Panc1 (cell line): ENCODE measurements at places on chromosomes 12 and 14.

GRCh38 chr12:132491138-132491663 lies 1.2 kb downstream of the FBRSL1 start:
- DNase-seq: no peak

DNA sequence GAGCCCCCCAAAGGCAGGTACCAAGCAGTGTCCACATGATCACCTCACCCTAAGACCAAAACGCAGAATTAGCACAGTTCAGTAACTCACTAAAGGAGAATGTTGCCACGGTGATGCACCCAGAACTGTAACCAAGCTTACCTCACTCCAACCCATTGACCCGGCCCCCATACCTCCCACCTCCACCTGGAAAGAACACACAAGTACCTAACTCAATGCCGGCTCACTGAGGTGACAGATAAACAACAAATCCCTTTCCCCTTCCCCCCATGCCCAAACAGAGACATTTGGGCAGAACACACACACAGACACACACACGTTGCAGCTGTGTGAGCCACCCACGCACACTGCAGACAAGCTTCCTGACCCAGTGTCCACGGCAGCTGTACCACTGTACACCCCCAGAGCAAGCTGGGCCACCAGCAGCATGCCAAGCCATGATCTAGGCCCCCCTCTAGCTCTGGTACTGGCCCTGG lies 1.3 kb downstream of the RAPGEF3 start:
- DNase-seq: no peak

- no peak for DNase-seq
These were observed 693.3 kb downstream of the MED13L start for GRCh38 chr12:115584156-115584555.

DNA sequence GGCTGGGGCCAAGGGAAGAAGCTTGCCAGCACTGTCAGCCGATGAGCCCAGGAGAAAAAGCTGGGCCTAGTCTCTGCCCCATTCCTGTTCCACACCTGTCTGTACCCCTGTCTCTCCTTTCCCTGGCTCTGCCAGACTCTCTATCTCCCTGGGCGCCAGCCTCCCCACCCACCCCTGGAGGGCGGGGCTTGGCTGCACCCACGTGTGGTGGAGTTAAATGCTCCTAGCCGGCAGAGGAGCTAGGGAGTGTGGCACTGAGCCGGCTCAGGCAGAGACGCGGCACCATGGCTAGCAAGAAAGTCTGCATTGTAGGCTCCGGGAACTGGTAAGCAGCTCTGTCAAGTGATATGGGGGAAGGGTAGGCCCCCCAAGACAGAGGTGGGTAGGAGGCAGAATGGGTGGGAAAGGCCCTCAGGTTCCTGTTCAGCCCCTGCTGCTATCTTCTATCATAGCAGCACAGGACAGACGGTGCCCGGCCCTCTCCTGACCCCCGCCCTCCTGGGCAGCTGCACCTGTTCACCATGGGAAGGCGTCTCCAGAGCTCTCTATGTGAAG lies at the start of gene GPD1:
Gene GPD1, plus strand, starts transcription at position 242 of the 555 bp plus-strand sequence. Its CDS starts 43 bp downstream, at position 285.
- no peak for DNase-seq

- DNase-seq: no peak
These were observed 49.9 kb upstream of the BBS10 start for GRCh38 chr12:76398106-76398505.

- DNase-seq: no peak
These were observed 320.5 kb downstream of the VRK1 start for GRCh38 chr14:97117693-97118092.

DNA sequence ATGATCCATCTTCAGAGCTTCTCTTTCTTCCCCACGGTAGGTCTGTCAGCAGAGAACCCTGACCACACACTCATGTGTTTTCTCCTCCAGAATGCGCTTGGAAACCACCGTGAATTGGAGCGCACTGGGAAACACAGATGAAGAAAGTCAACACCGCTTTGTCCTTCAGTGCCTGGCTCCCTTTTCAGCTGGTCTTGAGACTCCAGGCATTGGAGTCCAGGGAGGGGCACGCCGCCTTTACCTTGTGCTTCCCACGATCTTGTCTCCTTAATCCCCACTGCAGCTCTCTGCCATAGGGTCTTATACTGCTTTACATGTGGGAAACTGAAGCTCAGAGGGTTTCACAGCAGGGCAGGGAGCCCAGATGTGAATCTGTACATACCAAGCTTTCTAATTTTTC lies 1.1 kb downstream of the FAM90A1 start:
- no peak for DNase-seq

DNA sequence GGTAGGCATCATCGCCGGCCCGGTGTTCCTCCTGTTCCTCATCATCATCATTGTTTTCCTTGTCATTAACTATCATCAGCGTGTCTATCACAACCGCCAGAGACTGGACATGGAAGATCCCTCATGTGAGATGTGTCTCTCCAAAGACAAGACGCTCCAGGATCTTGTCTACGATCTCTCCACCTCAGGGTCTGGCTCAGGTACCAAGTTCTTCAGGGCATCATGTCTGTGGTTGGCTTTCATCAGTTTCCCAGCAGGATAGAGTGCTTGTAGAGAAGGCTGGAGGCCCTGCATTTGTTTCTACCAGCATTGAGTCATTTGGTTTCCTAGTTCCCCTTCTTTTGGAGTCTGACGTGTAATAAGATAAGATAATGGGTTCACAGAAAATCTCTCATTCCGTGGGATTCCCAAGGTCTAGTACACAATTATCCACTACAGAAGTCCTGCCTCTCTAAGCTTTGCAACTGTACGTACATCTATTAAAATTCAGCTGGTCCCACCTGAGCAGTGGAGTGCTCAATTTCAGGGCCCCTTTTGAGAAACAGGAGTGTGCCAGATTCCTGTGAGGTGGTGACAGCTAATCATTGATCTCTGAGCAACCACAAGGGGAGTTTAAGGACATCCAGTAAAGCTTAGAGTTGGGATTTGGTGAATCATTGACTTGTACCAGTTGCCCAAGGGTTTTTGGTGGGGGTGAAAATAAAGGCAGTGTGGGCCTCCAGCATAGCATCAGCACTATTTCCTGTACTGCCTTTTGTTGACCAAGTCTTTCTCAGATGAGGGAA lies 25.1 kb downstream of the ACVR1B start:
- DNase-seq: no peak

DNA sequence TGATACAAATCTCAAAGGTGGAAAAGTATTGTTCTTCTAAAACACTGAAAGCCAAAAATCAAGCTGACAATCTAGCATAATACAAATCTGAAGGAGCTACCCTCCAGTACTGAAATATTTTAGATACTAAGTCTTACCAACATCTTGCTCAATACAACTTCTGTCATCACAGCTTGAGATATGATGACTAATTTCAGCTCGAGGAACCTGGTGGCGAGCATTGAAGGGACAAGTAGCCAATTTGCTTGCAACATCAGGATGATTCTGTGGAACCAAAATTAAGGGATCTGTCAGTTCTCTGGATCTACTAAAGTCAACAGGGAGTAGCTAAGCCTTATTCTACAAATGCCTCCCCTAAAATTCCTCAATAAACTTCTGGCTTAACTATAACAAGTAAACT lies 10.4 kb downstream of the GTSF1 start:
- DNase-seq: no peak

DNA sequence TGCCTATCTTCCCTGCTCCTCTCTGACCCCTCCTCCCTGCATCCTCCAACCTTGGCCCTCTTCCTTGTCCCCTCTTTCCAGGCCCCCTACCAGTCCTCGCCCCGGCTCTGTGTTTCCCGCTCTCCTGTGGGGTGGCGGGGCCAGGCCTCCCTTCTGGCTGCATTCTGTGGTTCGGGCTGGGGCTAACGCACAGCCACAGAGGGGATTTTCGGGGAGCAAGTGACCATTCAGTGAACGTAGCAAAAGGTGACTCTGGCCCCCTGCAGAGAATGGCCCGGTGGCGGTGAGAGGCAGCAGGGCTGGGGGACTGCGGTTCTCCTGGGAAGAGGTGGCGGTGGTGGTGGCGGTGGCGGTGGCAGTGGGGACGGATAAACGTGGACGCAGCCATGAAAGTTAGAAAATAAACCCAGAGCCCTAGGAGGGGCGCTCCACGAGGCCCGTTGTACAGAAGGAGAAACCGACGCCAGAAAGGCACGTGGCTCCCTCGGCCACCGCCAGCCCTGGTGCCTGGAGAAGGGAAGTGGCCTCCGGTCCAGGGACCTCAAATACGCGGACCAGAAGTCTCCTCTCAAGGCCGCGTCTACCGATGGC lies 269.6 kb downstream of the ADGRD1 start:
- no peak for DNase-seq

DNA sequence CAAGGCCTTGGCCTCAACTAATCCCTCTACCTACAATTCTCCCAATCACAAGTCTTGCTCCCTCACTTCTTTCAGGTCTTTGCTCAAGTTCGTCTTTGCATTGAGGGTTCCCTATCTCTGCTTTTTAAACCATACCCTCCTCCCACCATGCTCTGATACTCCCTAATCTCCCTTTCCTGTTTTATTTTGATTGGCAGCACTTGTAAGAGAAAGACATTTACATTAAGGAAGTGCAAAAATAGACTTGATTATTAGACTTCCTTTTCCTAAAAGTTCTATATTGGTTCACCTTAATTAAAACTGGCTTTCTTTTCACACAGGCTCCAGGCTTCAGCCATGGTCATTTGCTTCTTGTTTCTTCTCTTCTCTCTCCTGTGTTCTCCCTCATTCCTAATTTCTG lies 18.3 kb upstream of the WIF1 start:
- no peak for DNase-seq

DNA sequence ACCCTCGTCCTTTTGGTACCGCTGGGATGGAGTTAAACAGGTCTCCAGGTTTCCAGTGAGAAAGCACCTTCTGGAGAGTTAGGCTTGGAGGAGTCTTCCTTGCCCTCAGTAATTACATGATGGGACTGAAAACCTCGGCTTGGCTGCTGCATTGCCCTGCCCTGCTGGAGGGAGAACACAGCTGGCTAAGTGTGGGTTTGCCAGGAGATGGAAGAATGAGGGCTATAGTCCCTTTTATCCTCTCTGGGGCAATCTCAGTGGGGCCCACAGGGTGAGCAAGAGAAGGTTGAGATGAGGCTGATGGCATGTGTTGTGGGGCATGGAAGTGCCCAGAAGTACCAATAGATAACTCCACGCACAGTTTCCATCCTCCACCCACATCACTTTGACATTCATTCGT lies 23.2 kb upstream of the MEG3 start:
- DNase-seq: no peak

DNA sequence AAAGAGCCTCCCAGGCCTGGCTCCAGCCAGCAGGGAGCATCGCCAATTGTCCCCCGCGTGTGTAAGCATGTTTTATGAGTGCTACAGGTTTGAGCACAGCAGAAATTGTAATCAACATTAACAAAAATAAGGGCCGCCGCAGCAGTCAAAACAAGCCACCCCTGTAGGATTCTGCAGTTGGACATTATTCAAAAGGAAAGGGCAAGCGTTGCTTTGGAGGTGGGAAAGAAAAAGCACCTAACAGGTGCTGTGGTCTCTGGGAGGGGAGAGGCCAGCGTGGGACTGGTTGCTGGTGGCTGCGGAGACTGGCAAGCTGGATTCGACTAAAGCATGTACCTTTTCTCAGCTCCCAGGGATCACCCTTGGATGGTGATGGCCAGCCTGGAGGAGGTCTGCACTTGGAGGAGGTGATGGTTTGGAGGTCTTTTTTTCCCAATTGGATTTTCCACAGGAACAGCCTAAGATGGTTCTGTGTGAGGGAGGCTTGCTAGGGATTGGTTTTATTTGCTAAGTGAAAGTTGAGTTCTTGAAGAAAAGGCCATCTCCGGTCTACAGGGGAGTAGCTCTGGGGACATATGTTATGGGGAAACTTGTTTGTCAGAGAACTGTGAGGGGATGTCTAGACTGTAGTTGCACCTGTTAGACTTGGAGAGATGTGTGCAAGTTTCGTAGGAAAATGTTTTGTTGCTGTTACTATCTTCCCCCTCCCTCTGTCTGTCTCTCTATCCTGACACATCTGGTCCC lies 2.0 kb downstream of the DYRK2 start:
- DNase-seq: no peak

DNA sequence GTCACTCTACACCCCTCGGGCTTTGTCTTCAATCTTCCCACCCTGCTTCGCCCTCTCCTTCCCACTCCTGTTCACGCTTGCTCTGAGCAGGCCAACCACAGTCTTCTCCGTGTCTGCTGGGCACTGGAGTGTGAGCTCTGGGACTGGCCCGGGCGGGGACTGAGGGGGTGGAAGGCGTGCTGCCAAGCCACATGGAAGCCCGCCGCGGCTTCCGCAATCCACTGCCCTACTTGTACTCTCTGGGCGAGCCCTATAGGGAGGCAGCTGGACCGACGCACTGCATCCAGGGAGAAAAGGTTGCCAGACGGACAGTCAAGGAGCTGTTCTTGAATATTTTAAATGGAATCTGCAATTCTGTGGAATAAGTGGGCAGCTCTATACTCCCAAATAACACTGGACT lies 24.8 kb downstream of the GOLGA3 start:
- DNase-seq: no peak

DNA sequence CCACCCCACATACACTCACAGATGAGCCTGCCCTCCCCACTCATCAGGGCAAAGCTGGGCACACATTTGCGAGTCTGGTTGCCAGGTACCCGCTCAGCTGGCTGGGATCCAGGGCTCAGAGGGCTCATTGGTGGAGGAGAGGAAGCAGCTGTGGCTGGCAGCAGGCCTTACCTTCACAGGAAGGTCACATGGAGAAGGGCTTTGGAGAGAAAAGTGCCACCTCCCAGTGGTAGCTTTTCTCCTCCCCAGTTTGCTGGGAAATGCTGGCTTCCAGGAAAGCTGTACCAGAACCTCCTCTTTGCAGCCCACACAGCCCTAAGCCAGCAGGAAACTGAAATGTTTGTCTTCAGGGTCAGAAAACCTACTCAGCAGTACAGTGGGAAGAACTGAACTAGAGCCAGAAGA lies 55.6 kb downstream of the LGMN start:
- no peak for DNase-seq

GRCh38 chr12:121124402-121125109 lies 8.1 kb upstream of the P2RX7 start:
- DNase-seq: peak; percentile 67

GRCh38 chr14:71652368-71652767 lies 279.9 kb upstream of the RGS6 start:
- no peak for DNase-seq

DNA sequence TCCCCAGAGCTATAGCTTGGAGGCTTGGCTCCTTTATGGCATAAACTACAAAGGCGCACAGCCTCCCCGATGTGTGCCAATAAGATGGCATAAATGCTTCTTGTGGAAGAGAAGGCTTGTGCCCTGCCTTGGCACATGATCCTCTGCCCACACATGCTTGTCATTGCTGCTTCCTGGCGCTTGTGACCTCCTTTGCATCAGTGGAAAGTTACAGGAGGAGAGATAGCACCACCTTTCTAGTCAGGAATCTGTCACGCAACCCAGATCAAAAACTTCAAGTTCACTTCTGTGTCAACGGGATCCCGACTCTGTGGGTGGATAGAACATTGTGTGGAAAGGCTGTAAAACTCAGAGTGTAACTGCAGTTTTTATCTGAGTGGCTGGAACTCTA lies 183.8 kb upstream of the HIF1A start:
- no peak for DNase-seq

DNA sequence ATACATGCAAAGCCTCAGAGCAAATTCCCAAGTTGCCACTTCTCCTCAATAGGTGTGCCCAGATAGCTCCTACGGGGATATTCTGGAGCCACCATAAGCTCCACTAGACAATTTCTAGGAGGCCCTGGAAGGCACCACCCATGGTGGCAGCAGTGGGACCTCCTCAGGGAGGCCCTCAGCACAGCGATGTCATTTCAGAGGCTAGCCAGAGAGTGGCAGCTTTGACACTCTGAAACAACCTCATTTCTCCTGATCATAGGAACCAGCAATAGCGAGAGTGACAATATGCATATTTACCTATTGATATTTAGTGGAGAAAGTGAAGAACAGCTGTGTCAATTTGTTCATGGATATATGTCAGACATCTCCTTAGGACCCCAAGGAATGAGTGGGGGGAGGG lies 612.3 kb downstream of the SOX5 start:
- no peak for DNase-seq

- DNase-seq: no peak
These were observed 25.5 kb upstream of the NPFF start for GRCh38 chr12:53532524-53533445.
